Suprapubic skin (tissue), 4 donors: ENCODE measurements at places on chromosomes 4 and X. TPM values are rescaled to one million over a fixed set of nuclear protein-coding genes. Genes with fewer than 3 reads are reported as not detected.
A peak's percentile ranks its signal among the peaks of the same experiment; 100 is the strongest.

DNA sequence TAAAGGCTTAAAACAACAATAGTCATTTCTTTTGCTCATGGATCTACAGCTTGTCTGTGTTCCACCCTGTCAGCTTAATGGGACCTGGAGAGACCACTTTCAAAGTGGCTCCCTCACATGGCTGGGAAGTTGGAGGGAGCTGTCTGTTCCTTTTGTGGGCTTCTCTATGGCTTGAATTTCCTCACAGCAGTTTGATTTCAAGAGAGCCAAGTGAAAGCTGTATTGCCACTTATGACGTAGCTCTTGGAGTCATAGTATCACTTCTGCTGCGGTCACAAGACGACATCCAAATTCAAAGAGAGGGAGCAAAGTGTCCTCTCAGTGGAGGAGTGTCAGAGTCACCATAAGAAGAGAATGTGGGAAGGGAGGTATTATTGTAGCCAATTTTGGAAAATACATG lies 22.7 kb upstream of the ACSL1 start:
- DNase-seq: no peak

DNA sequence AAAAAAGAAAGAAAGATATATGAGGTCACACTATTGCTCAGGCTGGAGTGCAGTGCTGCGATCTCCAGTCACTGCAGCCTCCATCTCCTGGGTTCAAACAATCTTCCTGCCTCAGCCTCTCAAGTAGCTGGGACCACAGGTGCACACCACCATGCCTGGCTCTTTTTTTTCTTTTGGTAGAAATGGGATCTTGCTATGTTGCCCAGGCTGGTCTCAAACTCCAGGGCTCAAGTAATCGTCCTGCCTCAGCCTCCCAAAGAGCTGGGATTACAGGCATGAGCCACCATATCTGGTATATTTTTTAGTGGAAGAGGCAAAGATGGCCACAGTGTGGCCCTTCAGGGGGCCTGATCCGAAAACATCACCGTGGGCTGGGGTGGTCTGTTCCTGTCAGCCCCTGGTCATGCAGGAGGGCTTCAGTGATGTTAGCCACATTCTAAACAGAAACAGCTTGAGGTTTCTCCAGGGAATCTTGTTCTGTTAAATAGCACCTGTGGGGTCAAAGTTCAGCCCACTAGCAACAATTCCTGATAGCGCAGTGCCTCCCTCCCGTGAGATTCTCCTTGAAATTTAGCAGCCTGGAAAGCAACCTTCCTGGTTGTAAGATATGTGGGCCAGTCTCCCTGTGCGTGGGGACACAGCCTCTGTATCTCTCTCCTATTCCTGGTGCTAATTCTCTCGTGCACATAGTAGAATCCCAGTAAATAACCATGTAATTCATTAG lies 7.3 kb upstream of the DHRSX start:
- no peak for DNase-seq

- no peak for DNase-seq
Measured at GRCh38 chr4:126346654-126347053, 1031.9 kb downstream of the FAT4 start.

GRCh38 chr4:2797545-2798305 lies 4.8 kb downstream of the SH3BP2 start:
- peak; percentile 76 for DNase-seq

- DNase-seq: no peak
Measured at GRCh38 chr4:21134994-21135393, 434.7 kb downstream of the PACRGL start.

DNA sequence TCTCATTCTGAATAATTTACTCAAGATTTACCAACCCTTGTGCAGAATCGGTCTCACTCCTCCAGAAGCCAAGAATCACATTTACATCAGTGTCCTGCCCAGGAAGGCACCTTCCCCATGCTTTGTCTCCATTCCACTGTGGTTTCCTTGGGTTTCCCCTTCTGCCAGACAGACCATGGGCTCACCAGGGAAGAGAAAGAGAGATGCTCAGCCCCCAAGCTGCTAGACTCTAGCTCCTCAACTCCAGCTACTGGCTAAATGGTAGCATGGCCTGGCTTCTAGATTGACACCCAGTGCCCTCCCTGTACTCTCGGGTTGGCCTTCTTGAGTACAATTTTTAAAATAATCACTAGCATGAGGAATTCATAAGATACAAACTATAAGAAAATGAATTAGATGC lies 12.9 kb downstream of the TLR10 start:
- DNase-seq: no peak

GRCh38 chrX:153763989-153764755 lies at the start of gene PLXNB3:
Gene PLXNB3 (plus strand): TSS chrX:153764249. CDS start chrX:153765536, 1,287 bp downstream.
- DNase-seq: peak; percentile 89

- no peak for DNase-seq
Measured at GRCh38 chr4:158821228-158821971, 52.6 kb downstream of the FNIP2 start.

GRCh38 chr4:42436928-42437565 lies 39.8 kb downstream of the SHISA3 start:
- no peak for DNase-seq

TCP11X2 gene
- total RNA-seq: not detected

DNA sequence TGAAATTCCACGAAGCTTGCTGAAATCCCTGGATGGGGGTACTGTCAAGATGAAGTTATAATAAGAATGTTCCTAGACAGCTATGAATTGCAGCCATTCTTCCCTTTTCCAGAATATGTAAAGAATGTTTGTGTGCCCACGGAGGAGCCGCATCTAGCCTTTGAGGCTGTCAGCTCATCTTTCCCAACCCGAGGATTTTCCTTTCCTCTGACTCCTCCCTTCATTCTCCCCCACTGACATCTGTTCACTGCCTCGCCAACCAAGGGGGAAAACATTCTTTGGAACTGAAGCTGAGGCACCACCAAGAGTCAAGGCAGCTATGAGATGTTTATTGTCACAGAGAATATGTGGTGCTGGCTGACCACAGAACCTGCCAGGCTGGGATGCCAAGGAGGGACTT lies 8.8 kb downstream of the NHSL2 start:
- no peak for DNase-seq

NAP1L3 gene
- 1.7 TPM for total RNA-seq

DNA sequence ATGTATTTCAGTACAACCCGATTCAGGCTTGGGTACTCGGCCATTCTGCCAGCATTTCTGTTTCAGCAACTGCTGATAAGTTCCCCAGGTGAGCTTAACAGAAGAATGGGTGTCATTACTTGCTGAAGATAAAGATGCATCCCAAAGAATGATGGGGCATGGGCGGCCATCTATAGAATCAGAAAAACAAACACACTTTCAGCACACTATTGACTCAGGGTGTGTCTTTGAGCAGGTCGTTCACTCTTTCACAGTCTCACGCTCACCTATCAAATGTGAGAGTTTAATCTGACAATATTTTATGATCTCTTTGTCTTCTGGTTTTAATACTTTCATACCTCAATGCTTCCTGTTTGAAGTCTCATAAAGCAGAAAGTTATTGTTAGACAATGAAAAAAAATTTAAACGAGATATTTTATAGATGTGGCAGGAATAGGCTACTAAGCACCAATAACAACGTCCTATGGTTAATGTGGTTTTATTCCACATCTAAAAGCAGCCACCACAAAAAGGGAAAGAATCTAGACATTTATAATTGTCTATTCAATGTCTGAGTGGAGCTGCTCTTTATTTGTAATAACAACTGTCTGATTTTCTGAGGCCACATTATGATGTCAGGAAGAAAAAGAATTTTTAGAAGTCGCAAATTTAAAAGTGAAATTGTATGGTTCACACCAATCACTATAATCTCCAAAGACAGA lies 17.0 kb downstream of the GASK1B start:
- DNase-seq: no peak

DNA sequence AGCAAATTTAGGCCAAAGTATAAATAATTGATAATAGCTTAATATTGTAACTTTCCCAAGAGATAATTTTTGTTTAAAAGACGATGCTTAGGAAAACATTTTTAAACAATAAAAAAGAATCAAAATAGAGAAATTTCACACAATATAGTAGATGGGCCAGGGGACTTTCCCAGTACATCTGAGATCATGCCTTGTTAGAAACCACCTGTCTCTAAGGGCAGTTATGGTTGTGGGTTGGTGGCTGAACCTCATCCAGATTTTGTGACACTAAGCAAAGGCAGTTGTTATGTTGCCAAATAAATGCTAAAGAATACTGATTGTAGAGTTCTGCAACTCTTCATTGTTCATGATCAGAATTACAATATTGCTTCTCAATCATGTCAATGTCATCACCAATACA lies 270.6 kb downstream of the BANK1 start:
- no peak for DNase-seq

- DNase-seq: no peak
Measured at GRCh38 chr4:105837037-105837436, 58.2 kb upstream of the NPNT start.

USP17L21 gene
- total RNA-seq: not detected

GRCh38 chr4:78022517-78022916 lies 34.6 kb upstream of the FRAS1 start:
- DNase-seq: no peak

CD99L2 gene
- total RNA-seq: 24.5 TPM

DNA sequence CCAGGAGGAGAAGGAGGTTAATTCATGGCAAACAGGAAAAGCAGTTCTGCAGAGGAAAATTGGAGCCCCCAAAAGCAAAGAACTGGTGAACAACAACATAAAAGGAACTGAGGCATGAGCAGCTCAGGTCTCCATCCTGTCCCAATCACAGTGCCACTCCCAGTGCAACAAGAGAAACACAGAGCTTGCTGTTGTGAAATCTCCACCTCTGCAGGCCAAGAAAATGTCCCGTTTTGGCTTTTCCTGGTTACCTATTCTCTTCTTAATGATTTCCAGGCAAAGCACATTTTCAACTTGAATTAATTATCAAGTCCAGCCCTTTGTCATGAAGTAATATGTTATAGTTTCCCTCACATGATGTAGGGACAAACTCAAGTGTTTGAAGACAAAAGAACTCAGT lies 778 bp downstream of the C1QTNF7 start:
- DNase-seq: peak; percentile 81

DNA sequence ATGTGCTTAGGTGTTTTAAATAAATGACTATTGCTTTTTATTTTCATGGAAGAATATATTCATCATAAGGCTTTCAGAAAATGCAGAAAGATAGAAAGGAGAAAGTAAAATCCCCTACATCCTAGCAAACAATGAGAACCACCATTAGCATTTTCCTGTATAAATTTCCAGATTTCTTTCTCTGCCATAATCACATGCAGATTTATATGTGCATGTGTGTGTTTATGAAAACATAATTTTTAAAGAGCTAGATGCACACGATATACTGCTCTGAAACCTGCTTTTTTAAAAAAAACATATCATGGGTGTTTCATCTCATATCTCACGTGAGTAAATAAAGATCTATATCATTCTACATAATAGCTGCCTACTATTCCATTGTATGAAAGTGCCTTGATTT lies 26.4 kb upstream of the PPARGC1A start:
- no peak for DNase-seq

AMTN gene
- total RNA-seq: not detected

DNA sequence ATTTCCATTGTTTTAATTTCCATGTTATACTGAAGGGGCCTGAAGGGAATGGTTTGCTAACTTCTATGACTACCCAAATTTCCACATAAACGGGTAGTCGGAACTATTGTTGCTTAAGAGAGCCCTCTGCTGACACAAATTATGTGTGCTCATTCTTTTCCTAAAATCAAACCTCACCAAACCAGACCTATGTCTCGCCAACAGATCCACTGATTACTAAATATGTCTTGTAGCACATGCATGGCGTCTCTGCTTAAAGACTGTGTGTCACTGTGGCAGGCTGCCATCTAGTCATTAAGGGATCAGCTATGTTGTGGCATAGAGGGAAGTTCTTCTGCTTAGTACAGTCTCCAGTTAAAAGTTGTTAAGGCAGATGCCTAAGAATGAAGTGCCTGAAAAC lies 25.1 kb downstream of the PIR start:
- DNase-seq: no peak

DNA sequence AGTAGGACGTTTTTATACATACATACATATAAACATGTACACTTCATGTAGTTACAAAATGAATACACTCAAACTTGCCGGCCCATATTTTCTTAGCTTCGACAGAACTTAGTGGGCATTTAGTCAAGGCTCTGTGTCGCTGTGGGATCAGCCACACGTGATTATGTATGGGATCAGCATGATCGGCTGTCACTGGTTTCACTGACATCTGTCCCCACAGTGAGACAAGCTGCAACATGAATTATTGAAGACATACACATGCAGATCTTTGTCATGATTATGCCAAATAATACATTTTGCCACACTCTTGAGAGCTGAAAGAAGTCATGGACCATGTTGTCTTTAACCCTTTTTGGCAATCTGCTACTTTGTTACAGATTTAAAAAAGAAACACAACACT lies 38.2 kb upstream of the NAA11 start:
- no peak for DNase-seq

- DNase-seq: no peak
Measured at GRCh38 chrX:77952173-77952572, 17.3 kb downstream of the PGAM4 start.

GRCh38 chr4:147488556-147488955 lies 7.7 kb downstream of the EDNRA start:
- DNase-seq: no peak

HELQ gene
- 16.4 TPM for total RNA-seq
